ENCODE measurements at places on chromosomes 16 and 17.

GRCh38 chr17:20896153-20896649 lies 146.6 kb downstream of the USP22 start:
- DNase-seq, result no peak

DNA sequence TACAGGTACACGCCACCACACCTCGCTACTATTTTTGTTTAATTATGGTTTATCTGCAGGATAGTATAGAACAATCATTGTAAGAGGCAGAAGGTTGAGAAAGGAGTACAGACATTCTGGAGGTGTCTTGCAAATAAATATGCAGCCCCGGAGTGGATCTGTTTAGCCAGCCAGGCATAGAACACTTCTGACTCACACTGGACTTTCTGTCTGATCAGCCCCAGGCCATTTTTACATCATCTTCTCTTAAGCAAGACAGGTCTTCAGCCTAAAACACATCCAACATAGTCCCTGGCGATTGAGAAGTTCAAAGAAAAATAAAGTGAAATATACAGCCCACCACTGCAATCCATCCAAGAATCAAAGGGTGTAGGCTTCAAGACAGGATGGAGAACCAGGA lies 81.4 kb downstream of the XYLT1 start:
- no peak for DNase-seq

GRCh38 chr16:52491216-52491615 lies 55.7 kb downstream of the TOX3 start:
- no peak for DNase-seq

DNA sequence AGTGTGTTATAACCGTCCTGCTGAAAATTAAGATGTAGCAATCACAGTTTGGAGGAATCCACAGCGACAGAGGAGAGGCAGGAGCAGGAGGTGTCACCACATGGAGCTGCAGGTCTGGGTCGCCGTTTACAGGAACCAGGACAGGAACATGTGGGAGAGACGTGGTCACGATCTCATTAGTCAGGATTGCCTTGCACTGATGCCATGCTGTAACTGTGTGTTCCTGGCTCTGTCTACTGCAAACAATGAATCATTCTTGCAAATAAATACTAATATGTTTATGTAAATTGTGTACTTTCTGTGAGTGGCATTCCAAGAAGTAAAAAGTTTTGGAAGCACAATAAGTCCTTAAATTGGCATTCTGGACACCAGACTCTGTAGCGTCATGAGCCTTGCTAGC lies 271.8 kb downstream of the CPPED1 start:
- no peak for DNase-seq

GRCh38 chr17:76872874-76873221 lies 4.6 kb downstream of the MGAT5B start:
- no peak for DNase-seq

DNA sequence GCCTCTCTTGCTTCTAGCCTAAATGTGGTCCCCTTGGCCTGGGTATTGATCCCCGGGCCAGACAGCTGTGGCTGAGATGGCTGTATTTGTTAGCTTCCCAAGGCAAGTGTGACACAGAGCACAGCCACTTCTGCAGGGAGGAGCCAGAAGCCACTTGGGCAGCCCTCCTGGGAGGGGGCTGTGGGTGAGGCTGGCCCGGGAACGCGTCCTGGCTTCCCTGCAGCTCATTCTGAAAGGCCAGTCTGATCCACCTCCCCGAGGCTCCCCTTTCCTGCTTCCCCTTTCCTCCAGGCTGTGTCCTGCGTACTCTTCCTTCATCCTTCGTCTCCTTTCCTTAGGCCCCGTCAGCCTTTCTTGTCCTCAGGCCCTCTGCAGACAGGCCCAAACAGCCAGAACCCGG lies 8.0 kb downstream of the SERPINF2 start:
- DNase-seq, result no peak

- DNase-seq, result no peak
Measured at GRCh38 chr17:2995377-2995776, 68.0 kb downstream of the OR1D5 start.

DNA sequence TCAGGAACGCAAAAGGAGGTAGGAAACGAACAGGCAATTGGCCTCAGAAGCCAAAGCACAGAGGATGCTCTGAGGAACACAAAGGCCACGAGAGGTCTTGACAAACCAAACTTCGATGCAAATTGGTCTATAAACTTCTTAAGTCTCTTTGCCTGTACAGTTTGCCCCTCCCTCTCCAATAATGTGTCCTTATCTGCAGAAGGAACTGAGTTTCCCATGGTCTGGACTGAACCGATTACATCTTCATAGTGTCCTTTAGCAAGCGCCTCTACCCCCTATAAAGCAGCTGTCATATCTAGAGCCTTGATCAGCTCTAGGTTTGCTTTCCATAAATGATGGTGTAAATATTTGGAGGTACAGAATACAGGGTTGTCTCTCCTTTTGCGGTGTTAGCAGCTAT lies 3.1 kb upstream of the CDRT4 start:
- no peak for DNase-seq

- DNase-seq, result no peak
Measured at GRCh38 chr16:72049110-72049509, 5.2 kb upstream of the HP start.

GRCh38 chr17:51079049-51079448 lies 41.6 kb downstream of the SPAG9 start:
- DNase-seq, result no peak

DNA sequence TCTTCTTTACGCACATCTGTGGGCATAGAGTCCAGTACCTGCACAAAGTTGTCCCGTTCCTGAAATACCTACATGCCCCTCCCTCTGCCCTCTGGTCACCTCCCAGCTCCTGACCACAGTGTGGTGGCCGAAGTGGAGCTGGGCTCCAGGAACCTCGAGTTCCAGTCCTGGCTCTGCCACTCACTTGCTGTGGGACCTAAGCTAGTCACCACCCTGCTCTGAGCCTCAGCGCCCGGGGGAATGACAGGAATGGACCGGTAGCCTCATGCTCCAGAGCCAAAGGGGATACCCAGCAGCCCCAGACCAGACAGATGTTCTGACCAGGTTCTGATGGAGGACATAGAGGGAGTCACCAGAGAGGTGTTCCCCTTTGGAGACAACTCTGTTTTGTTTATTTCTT lies 26.7 kb upstream of the ITGA3 start:
- DNase-seq, result no peak

DNA sequence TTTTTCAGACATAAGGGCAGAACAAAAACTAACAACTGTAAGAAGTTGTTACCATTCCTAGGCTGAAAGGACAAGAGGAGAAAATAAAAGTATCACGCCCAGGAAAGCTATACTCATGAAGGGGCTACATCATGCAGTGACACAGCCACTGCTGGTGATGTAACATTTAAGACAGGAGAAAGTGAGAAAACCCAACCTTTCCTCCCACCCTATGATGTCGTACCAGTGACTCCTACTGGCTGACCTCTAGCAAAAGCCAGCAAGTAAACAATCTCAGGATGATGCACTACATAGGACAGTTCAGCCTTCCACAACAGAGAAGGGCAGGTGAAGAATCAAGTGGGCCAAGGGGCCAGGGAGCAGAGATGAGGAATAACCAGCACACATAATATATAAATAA lies 14.0 kb upstream of the OR1E2 start:
- DNase-seq, result no peak

GRCh38 chr16:58940609-58941008 lies 206.5 kb upstream of the GOT2 start:
- DNase-seq, result no peak

- DNase-seq, result no peak
Measured at GRCh38 chr16:89723279-89724250, 2.2 kb downstream of the ZNF276 start.

DNA sequence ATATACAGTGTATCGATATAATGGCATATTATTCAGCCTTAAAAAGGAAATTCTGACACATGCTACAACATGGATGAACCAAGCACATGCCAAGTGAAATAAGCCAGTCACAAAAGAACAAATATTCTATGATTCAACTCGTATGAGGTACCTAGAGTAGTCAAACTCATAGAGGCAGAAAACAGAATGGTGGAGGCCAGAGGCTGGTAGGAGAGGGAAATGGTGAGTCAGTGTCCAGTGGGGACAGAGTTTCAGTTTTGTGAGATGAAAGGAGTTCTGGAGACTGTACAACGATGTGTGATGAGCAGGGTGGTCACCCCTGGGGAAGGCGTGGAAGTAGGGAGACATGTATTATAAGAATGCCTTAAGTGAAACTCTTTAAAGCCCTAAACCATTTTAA lies 39.9 kb downstream of the RNF157 start:
- no peak for DNase-seq

Measured in NCI-H2227 treated with DMSO at 0.1 percent for 48 hours (cell line).